ENCODE measurements at places on chromosomes 11 and 22.

DNA sequence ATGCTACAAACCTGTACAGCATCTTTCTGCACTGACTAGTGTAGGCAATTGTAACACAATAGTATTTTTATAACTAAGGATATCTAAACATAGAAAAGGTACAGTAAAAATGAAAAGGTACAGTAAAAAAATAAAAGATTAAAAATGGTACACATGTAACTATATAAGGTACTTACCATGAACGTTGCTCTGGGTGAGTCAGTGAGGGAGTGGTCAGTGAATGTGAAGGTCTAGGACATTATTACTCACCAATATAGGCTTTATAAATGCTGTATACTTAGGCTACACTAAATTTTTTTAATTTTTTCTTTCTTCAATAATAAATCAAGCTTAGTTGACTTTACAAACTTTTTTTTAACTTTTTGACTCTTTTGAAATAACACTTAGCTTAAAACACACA lies 59.9 kb downstream of the EIF3M start:
- no peak for DNase-seq

DNA sequence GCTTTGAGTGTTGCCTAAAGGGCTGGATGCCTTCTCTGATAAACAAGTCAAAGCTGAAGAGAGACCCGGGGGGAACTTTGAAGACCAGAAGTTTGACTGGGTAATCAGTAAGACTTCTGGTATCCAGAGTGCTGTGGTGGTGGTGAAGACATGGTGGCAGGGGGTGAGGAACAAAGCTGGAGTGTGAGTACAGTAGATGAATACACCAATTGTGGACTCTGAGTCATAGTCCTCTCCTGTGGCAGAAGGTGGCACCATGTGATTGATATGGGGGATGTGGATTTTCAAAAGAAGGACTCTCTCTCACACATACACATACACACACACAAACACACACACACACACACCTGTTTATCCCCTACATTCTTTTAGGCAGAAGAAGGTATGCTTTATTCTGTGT lies 12.3 kb downstream of the MS4A6A start:
- DNase-seq = no peak

DNA sequence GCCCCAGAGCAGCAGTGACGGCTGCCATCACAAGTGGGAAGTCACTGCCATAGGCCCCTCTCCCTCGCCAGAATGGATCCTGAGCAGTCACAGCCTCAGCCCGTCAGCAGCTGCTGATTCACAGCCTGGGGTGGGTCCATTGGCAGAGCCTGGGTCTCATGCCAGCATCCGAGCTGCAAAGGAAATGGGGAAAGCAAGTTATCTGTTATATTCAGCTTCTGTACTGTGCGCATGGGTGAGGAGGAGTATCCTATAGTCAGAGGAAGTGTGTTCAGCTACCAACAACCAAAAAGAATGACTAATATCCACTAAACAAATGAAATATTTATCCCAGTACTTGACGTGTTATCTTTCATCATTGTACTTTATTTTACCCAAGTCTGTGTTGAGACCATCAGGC lies 119.7 kb downstream of the RCN1 start:
- DNase-seq = no peak

- DNase-seq = no peak
Observed at GRCh38 chr11:26618441-26618840, 46.4 kb upstream of the MUC15 start.

- DNase-seq = no peak
Observed at GRCh38 chr11:66848671-66849500, 5.6 kb downstream of the RCE1 start.

GRCh38 chr11:66339162-66339675 lies 3.0 kb upstream of the RIN1 start:
- DNase-seq = no peak

- DNase-seq = no peak
Observed at GRCh38 chr11:26244207-26244606, 87.7 kb upstream of the ANO3 start.

DNA sequence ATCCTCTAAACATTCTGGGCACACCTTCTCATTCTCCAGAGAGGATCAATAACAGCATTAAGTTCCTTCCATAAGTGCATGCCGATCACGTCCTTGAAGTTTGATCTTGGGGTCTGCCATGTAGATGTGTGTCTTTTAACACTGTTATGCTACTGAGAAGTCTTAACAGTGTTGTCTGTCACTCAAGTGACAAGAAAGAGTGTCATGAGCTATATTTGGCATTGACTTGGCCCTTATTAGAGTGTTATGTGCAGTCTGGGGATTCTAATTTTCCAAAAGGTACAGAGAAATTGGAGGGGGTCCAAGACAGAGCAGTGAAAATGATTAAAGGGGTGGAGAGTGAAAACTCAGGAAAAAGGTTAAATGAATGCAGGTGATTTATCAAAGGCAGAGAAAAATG lies 107.1 kb upstream of the OPCML start:
- DNase-seq = no peak

- DNase-seq = no peak
Observed at GRCh38 chr11:6303661-6304060, 16.6 kb downstream of the CAVIN3 start.

GRCh38 chr11:130403271-130403804 lies 25.1 kb downstream of the ADAMTS8 start:
- DNase-seq = no peak

- no peak for DNase-seq
Observed at GRCh38 chr11:129210831-129211181, 18.7 kb upstream of the ARHGAP32 start.

GRCh38 chr11:10487002-10487647 lies 32.1 kb downstream of the AMPD3 start:
- DNase-seq = no peak

DNA sequence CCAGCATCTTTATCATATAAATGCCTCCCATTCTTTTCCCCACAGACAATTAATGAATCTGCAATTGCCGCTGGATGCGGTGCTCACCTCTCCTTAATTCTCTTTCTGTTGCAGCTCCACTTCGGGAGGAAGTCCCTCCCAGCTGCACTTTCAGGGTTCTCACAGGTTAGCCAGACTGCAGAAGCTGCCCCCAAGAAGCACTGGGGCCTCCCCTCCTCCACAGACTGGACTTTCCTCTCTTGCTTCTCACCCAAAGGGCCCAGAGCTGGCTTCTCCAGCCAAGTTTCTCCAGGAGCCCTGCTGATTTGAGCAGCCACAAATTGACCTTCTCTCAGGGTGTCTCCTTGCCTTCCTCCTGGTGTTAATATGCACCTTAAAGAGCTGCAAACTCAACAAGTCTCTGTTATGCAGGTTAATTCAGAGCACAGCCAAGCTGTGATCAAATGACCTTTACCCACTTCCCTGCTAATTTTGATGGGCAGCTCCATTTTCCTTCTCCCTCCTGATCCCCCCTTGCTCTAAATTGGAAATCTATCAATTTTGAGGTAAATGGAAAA lies 298.9 kb downstream of the BUD13 start:
- no peak for DNase-seq

DNA sequence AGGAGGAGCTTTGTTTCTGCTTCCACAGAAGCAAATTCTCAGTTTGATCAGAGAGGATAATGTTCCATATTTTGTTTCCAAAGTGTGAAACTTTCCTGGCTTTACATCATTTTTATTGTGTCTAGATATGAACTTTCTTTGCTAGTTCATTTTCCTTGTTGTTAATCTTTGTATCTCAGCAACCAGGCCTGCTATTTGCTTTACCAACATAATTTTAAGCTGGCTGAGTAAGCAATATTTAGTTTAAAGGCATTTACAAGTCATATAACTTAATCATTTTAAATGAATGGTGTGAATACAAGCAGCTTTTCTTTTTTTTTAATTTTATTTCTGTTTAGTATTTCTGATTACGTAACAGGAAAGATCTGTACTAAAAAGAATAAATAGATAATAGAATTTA lies 15.2 kb downstream of the NUCB2 start:
- no peak for DNase-seq

DNA sequence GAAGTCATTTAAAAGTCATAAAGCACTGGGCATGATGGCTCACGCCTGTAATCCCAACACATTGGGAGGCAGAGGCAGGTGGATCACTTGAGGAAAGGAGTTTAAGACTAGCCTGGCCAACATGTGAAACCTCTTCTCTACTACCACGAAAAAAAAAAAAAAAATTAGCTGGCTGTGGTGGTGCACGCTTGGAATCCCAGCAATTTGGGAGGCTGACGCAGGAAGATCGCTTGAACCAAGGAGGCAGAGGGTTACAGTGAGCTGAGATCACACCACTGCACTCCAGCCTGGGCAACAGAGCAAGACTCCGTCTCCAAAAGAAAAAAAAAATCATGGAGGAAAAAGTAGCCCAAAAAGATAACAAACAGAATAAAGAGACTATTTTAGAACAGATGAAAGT lies 42.2 kb downstream of the NUP98 start:
- no peak for DNase-seq

DNA sequence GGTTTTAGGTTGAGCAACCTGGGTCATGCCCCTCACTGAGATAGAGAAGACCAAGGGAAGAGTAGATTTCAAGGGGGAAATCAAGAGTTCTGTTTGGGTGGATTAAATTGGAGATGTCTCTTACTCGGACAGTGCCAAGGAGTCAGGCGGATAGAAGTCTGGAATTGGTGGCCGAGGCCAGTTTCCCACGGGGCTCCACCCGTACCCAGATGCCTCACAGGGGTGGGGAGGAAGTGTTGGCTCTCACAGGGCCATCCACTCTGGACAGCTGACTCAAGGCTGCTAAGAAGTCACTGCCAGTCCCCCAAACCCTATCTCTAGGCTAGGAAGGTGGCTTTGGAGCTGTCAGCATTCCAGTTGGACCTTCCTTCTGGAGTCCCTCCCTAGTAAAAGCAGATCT lies 79.1 kb upstream of the TIMP3 start:
- no peak for DNase-seq

- peak; percentile 84 for DNase-seq
Observed at GRCh38 chr11:1852877-1853276, at the start of gene LSP1. Gene LSP1, plus strand, starts transcription at chr11:1853084. Its CDS starts 61 bp downstream, at chr11:1853145.

- no peak for DNase-seq
Observed at GRCh38 chr22:19115628-19116027, 6.6 kb downstream of the DGCR2 start.

- no peak for DNase-seq
Observed at GRCh38 chr11:31932879-31933278, 121.8 kb upstream of the PAX6 start.

- DNase-seq = no peak
Observed at GRCh38 chr11:120115272-120116000, 22.5 kb downstream of the TRIM29 start.

- DNase-seq = no peak
Observed at GRCh38 chr22:24500277-24500820, 5.2 kb downstream of the UPB1 start.

DNA sequence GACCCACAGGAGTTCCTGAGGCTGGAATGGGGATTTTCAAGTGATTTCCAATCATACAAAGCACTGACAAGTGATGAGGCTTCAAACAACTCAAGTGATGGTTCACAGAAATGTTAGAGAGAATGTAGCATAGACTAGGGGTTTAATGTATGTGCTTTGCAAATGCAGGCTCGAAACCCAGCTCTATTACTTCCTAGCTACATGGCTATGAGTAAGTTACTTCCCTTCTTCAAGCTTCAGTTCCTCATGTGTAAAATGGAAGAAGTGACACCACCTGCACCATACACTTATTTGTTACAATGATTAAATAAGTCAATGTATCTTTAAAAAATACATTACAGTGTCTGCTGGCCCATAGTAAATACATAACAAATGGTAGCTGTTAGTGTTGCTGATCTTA lies 139.8 kb downstream of the CCDC81 start:
- DNase-seq = no peak

GRCh38 chr11:1299621-1300020 lies 9.8 kb downstream of the TOLLIP start:
- DNase-seq = no peak

- DNase-seq = peak; percentile 22
Observed at GRCh38 chr11:44726283-44727113, at the start of gene TSPAN18. Gene TSPAN18, plus strand, starts transcription at chr11:44726962. Its CDS starts 179,455 bp downstream, at chr11:44906417.

DNA sequence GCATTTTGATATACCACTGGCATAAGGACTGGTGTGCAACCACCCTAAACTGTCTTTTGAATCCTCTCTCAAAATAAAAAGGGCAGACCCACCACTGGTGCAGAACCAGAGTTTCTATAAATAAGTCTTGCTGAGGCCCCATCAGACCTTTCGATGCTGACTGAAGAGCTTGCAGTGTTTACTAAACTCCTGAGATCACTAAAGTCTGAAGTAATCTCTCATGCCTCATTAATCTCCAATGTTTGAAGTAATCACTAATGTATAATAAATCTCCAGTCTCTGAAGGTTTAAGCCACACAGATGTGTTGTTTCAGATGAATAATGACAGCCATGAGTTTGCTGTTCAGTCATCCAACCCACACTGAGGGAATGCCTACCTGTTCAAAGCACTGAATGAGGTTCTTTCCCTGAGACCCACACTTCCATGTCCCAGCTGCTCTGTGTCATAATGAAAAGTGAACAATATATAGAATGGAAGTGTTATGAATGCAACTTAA lies 50.6 kb upstream of the DEUP1 start:
- no peak for DNase-seq

GRCh38 chr11:117221775-117222517 lies 9.9 kb downstream of the PCSK7 start:
- DNase-seq = no peak

DNA sequence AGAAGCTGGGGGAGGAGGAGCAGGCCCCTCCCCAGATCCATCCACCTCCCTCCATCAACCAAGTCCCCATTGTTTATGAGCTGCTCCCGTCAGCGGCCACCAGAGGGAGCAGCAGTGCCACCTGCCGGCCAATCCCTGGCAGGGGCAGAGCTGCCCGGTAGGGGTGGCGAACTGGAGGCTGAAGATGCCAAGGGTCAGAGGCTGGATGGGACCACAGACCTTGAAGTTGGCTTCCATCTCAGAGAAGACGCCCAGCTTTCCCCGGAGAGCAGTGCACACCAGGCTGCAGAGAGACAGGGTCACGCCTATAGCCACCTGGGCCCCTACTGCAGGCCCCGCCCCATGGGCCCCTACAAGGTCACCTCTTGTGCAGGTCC lies 3.6 kb downstream of the FIBP start:
- peak; percentile 75 for DNase-seq

GRCh38 chr11:33718440-33718839 lies 17.8 kb downstream of the CD59 start:
- no peak for DNase-seq

DNA sequence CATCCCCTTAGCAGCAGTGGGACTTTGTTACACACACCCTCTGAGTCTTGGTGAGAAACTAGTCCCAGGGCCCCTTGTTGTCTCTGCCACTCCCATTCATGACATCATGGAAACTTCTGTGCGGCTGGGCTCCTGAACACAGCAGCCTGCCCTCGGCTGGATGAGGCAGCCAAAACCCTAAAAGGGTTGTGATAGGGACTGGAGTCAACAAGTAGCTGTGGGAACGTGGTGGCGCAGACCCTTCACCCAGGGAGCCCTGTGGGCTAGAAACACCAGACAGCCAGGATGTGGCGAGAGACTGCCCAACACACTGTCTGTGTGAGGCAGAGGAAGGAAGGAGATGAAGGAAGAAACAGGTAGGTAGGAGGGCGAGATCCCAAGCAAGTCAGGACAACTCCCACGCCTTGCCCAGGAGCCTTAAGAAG lies 3.9 kb downstream of the CD3D start:
- peak; percentile 83 for DNase-seq

DNA sequence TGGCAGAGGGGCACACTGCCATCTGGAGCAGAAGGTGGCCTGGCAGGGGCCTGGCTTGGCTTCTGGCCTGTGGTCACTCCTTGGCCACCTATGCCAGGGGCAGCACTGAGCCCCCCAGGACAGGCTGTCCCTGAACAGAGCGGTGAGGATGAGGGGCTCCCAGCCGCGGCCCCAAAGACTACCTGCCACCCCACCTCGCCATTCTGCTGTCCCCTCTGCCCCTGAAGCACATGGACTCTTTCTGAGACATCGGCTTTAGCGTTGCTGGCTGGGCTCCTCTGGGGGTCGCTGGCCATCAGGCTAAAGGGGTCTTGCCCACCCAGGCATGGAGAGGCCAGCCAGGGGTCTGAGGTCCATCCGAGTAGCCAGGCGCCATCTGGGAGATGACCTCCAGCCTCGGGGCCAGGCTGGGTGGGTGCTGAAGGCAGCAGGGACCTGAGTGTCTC lies 87.8 kb downstream of the WNT7B start:
- no peak for DNase-seq

All from effector memory CD8-positive, alpha-beta T cell (primary cell).